ENCODE measurements at places on chromosomes 6 and 20.

DNA sequence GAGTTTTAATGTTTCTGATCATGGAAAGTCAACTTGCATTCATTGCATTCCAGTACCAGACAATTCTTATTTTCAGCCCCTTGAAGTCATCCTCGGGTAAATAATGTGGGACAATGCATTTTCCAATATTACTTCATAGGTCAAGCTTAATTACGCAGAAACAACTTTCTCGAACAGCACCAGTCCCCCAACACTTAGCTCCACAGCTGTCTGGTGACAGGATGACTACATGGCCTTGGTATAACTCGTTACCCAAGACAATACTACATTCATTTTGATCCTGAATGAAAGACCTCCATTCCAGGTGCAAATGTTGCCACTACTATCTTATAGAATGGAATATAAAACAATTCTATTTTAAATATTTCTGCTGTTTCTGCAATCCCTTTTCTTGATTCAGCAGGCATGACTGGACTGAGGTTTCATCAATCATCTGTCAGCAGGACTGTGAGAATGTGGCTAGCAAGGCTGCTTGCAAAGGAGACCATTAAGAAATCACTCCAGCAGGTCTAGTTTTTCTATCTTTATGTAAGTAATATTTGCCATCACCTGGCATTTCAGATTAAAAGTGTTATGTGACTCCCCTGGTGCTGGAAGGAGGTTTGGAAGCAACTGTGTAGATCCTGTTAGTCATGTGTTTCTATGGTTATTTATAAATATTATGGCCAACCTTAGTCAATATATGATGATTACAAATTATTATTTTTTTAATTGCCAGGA lies 147.9 kb downstream of the HAO1 start:
- DNase-seq, result no peak

DNA sequence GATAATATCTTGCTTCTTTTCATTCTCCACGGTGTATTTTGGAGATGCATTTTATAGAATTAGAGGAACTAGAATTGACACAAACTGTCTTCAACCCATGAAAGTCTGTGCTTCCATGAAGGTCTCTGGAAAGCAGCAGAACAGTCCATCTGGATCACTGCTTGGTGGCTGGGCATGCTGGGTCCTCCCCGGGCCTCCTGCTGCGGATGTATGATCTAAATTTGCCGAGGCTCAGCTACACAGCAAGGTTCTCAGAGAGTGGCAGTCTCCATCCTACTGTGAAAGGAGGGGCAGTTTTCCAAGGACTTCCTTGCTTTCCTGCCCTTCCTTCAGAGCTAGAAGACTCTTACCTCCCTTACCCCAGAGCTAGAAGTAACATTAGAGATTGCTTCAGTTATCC lies 15.1 kb downstream of the PKIG start:
- DNase-seq, result no peak

DNA sequence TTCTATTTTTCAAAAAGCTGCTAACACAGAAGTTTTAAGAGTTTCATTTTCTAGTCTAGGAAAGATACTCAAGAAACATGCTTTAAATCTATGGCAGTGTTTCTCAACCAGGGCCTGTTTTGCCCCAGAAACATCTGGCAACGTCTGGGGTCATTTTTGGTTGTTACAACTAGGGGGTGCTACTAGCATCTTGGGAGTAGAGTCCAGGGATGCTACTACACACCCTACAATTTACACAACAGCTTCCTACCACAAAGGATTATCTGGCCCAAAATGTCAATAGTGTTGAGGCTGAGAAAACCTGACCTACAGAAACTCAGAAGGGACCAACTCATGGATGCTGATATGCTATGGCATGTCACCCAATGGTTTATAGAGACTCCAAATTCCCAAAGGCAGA lies 24.4 kb downstream of the SERAC1 start:
- no peak for DNase-seq

DNA sequence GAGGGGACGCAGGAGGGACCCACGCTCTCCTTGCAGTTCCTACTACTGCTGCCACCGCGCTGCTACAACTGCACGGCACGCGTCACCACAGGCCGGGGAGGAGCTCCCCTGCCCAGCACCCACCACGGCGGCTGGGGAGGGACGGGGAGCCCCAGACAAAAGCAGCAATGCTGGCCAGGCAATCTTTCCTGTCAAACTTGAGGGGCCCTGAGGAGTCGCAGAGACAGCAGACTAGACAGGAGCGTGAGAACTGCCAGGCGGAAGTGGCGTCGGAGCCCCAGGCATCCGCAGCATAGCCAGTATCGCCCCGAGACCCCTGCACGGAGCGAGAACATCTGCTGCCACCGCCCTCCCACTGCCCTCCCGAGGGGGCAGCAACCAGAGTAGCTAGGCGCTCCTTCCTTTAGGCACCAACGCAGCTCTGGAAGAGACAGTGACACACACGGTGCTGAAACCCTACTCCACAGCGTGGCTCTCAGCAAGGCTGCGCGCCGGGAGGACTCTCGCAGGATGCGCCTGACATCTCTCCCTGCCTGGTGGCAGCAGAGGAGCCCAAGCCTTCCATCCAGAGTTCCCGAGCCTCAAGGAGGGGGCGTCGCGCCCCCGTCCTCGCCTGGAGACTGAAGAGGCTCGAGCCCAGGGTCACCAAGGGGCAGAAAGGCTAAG lies 2.2 kb downstream of the TAF4 start:
- DNase-seq, result no peak

DNA sequence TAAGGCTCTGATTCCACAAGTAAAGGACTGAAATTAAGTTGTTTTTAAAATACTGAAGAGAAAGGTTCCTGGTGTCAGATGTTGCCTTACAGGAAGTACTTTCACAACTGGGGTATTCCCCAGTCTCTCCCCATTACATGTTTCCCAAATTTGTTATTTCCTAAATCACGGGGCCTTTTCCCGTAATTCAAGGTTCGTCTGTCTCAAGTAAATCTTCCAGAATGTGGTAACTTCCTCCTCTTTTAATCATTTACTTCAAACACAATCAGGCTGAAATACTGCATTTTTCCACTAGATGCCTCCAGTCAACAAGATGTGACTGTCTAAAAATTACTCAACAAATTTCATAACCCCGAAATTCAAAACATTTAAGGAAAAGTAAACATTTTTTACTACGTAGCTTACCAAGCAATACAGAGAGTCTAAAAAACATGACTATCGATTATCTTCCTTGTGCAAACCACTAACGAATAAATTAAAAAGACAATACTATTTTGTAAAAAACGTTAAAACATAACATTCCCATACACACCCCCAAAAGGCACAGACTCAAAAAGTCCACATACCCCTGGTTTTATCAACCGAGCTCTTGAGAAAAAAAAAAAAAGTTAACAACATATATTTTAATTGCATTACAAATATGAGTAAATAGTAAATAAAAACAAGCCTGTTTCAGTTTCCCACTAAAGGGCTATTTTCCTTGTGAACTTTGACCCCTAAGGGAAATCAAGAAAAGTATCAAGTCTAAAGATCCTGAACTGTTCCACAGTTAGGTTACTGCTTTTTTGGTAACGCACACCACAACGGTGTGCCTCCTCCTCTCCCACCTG lies 1.7 kb downstream of the SOD2 start:
- no peak for DNase-seq

GRCh38 chr20:41696428-41696827 lies 78.3 kb upstream of the CHD6 start:
- DNase-seq, result no peak

DNA sequence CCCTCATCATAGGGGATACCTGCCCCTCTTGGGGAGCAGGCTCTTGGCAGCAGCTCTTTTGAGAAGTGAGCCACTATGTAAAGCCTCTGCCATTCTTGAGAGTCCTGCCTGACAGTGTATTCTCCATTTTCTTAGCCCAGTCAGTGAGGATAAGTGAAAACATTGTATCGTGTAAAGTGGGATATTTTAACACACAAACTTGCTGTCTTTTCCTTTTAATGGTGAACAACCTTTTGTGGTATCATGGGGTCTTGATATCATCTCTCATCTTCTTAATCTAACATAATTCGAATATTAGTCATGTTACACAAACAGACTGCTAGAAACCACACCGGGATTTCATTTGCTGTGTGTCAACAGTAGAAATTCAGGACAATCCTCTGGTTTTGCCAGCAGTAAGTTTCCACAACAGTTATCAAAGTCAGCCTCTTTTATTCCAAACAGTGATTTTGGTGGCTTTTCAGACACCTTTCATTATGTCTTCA lies 136.2 kb downstream of the HIVEP1 start:
- no peak for DNase-seq

GRCh38 chr6:29941016-29941415 lies 1.3 kb upstream of the HLA-A start:
- DNase-seq, result no peak

- DNase-seq, result no peak
These were observed 48.6 kb upstream of the RCAN2 start for GRCh38 chr6:46539866-46540265.

DNA sequence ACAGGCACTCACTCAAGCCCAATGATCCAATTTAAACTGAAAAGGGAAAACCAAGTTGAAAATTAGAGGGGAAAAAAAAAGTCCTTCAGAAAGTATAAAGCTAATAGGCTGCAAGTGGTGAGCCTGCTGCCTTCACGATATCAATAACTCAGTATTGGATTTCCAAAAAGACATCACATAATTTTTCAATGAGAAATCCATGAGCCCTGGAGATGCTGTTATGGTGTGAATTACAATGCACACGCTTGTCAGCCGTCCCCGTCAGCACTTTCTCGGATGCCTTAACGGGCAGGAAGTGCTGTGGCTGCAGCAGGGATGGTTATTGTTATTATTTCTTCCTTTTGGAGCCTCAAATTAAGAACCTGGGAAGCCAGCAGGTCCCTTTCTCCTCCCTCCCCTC lies 138.5 kb downstream of the DHX35 start:
- no peak for DNase-seq

- DNase-seq, result no peak
These were observed 73.0 kb downstream of the PHIP start for GRCh38 chr6:79005024-79005423.

DNA sequence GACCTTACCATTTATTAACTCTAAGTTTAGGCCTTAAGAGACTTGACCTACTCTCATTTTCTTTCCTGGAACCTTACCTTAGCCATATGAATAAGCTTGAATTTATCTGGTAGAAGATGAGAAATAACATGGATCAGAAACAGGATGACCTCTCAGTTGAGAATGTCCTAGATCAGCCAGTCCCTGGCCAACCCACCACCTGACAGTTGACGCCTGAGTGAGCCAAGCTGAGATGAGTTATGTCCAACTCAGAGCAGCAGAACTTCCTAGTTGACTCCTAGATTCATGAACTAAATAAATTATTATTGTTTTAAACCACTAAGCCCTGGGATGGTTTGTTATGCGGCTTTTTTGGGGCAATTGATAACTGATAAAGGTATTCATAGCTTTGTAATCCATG lies 233.0 kb upstream of the RAB32 start:
- no peak for DNase-seq

DNA sequence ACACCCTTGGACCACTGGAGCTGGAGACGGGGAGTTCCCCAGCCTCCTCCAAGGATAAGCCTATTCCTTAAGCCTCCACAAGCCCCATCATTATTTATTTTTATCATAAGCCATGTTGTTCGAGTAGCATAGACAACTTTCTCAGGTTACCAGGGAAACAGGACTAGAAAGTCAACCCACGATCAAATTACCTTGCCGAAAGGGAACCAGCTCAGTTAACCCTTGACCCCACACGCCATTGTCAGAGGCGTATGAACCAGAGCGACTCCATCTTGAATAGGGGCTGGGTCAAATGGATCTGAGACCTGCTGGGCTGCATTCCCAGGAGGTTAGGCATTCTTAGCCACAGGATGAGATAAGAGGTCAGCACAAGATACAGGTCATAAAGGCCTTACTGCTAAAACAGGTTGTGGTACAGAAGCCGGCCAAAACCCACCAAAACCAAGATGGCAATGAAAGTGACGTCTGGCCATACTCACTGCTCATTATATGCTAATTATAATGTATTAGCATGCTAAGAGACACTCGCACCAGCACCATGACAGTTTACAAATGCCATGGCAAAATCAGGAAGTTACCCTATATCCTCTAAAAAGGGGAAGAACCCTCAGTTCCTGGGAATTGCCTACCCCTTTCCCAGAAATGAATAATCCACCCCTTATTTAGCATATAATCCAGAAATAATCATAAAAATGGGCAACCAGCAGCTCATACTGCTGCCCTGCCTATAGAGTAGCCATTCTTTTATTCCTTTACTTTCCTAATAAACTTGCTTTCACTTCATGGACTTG lies 22.4 kb downstream of the SYNJ2 start:
- no peak for DNase-seq

DNA sequence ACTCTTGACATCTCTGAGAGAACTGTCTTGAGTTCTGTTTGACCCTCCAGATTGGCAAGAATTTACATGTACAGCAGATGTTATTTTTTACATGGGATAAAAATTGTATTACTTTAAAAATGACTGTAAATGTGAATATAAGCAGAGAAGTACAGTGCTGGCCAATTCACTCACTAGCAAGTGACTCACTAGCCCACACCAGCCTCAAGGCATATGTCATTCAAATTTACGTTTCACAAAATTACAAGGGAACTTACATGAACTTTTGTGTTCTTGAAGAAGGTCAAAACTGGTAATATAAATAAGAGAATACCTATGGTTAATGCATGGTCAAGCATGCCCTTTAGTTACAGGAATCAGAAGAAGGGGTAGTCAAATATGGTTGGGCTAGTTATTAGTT lies 54.0 kb upstream of the HMGCLL1 start:
- DNase-seq, result no peak

GRCh38 chr6:108027056-108027455 lies 47.5 kb downstream of the OSTM1 start:
- no peak for DNase-seq

DNA sequence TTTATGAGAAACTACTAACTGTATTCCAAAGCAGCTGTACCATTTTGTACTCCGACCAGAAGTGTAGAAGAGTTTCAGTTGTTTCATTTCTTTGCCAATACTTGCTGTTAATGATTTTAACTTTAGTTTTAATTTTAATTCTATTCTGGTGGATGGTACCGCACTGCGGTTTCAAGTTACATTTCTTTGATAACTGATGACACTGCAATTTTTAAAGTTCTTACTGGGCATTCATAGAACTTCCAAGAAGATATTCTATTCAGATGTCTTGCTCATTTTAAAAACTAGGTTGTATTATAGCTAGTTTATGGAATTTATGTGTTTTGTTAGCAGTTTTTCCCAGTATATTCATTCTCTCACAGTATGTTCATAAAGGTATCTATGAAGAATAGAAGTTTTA lies 63.8 kb upstream of the LYRM2 start:
- DNase-seq, result no peak

DNA sequence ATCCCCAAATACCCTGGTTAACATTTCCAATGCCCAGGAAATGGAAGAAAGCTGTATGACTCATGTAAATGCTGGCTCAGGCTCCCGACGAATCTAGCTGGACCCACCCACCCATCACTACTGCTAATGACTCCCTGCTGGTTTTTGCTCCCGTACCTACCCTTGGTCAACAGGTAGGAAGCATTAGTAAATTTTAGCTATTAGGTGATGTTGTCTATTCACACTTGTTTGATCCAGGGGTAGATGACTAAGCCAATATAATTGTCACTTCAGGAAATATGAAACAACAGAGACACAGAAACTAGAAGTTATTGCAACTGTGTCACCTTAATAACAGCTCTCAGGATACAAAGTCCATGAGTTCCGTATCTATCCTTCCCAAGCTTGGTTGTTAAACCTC lies 94.4 kb upstream of the BEND6 start:
- DNase-seq, result no peak
